NCI-H1436 treated with DMSO at 0.1 percent for 48 hours (cell line): ENCODE measurements at places on chromosomes 7 and 10.

- no peak for DNase-seq
These were observed 42.3 kb upstream of the MSRB2 start for GRCh38 chr10:23053036-23053435.

DNA sequence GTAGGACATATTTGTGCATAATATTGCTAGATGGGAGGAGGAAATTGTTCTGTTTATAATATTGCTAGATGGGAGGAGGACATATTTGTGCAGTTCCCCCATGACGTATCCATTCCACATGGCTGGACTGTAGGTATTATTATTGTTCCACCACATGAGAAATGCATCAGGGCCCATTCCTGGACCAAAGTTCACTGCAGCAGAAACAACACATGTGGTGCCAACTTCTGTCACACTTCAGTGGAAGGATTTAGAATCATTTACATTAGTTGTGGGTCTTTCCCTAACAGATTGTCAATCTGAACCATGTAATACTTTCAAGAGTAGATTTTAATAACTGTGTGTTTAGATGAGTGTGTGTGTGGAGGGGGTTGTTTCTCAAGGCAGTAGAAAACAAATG lies 32.7 kb upstream of the MACC1 start:
- DNase-seq = no peak

GRCh38 chr7:137944168-137944567 lies 57.7 kb downstream of the CREB3L2 start:
- no peak for DNase-seq

GRCh38 chr7:155833651-155834050 lies 21.4 kb upstream of the SHH start:
- no peak for DNase-seq

DNA sequence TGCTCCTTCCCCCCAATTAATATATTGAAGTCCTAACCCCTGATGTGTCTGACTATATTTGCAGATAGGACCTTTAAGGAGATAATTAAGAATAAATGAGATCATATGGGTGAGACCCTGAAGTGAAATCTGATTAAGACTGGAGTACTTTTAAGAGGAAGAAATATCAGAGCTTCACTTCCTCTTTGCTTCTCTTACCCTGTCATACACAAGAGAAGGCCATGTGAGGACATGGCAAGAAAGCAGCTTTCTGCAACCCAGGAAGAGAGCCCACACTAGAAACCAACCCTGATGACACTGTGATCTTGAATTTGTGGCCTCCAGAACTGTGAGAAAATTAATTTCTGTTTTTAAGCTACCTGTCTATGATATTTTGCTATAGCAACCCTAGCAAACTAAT lies 44.2 kb downstream of the JMJD1C start:
- DNase-seq = no peak

DNA sequence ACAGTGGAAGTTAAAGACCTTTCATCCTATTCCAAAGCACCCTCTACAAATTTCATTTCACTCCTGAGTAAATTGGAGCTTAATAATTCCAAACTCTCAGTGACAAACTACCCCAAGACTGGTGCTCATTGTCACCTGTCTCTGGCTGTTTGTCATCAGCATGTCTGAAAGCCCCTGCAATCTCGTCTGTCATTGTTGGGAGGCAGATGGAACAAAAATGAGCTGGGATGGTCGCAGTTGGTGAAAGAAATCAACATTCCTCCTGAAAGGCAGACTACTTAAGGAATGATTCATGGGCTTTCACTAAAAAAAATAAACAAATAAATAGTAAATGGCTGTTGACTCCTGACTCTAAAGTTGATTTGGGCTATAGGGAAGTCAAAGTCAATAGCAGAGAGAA lies 69.7 kb upstream of the PALS2 start:
- DNase-seq = no peak

GRCh38 chr7:68434857-68435256 lies 1163.4 kb upstream of the AUTS2 start:
- DNase-seq = no peak

- DNase-seq = no peak
These were observed 43.7 kb upstream of the DNAAF5 start for GRCh38 chr7:682810-683209.

GRCh38 chr10:119516381-119517234 lies 25.9 kb downstream of the RGS10 start:
- no peak for DNase-seq

DNA sequence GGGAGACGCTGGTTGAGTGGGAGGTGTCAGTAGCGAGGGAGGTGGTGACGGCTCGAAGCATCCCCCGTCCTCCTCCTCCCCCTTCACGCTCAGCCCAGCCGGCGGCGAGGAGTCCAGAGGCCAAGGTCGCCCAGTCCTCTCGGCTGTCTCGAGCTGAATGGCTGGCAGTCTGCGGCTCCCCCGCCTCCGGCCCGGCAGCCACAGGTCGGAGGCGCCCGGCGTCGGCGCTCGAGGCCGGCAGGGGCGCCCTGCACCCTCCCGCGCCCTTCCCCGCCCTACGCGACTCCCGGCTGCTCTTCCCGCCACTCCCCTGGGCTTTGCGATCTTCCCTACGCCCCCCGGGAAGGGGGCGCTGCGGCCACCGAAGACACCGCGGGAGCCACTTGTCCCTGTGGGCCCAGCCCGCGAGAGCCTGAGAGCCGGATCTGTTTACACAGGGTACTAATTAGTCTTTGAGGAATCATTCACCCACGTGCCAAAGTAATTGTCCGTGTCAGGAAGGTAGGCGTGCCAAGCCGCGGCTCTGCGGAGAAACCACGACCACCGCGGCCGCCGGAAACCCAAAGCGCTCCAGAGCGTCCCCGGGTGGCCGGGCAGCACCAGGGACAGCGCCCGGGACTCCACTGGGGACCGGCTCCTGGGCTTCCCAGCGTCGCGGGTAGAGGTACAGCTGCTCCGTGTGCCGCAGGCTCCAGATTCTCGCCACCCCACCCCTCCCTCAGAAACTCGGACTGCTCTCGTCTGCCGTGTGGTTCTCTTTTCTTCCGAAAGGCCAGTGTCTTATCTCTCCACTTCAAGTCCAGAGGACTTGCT lies at the start of gene NXPH1:
Gene NXPH1, plus strand, starts transcription at position 133 of the 813 bp plus-strand sequence.
- DNase-seq = no peak

- no peak for DNase-seq
These were observed 14.5 kb upstream of the ZNF33B start for GRCh38 chr10:42652858-42653257.

DNA sequence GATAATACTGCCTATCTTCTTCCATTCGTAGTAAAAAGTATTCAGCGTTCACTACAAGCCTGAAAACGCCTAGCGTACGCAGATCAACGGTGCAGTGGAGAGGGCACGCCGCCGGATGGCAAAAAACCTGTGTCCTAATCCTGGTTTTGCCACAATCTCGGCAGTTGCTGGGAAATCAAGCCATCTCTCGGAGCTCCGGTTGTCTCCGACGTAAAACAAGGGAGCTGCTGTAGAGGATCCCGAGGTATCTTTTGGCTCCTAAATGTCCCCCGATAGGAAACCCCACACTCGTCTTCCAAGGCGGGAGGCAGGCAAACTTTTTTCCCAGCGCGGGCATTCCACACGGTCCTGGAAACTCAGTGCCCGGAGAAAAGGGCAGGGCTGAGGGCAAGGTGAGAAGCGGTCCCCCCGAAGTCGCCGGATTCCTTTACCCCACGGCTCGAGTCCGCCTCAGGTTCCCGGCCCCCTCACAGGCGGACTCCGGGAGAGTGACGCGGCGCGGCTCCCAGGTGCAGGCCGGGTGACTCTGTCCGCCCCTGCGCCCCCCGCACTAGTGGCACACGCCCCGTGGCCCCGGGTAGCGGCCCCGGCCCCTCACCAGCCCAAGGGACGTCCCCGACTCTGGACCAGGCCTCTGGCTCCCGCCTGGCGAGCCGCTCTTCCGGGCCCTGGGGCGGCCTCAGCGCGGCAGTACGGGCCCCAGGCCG lies 649 bp downstream of the IDE start:
- no peak for DNase-seq

- DNase-seq = no peak
These were observed 133.7 kb downstream of the LHPP start for GRCh38 chr10:124595143-124595883.

- DNase-seq = no peak
These were observed 53.4 kb downstream of the TMEM209 start for GRCh38 chr7:130151591-130152492.

DNA sequence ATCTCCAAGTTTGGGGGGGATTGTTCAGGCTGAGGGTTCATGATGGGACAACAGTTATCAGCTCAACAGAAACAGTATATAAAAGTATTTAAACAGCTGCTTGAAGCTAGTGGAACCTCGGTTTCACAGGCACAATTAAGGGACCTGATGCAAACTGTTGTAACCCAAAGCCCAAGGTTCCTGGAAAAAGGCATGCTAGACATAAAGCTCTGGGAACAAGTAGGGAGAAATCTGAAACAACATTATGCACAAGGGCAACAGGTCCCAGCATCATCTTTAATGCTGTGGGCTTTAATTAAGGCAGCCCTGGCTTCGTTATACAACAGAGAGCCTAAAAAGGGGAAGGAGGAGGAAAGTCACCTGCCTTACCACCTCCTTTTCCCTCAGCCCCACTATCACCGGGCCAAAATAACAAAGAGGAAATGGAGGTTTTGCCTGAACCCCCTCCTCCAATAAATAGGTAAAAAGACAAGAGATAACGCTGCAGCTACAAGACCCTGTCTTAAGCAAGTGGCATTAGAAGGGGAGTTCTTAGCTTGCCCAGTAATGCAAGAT lies 83.2 kb upstream of the GPR22 start:
- DNase-seq = no peak

DNA sequence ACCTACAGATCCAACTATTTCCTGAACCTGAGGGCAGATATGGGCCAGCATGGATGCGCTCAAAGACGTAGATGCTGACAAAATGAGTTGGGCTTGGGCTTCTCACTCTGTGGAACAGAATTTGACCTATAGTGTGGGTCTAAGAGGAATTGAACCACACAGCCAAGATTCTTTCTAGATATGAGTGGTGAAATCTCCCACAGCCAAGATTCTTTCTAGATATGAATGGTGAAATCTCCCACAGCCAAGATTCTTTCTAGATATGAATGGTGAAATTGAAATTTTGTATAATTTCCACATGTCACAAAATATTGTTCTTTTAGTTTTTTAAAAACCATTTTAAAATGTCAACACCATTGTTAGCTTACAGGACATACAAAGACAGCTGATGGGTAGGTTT lies 215.4 kb upstream of the LRGUK start:
- DNase-seq = no peak

- DNase-seq = no peak
These were observed 58.4 kb downstream of the ST8SIA6 start for GRCh38 chr10:17396004-17396403.
